ENCODE measurements at places on chromosomes 16 and 17.

DNA sequence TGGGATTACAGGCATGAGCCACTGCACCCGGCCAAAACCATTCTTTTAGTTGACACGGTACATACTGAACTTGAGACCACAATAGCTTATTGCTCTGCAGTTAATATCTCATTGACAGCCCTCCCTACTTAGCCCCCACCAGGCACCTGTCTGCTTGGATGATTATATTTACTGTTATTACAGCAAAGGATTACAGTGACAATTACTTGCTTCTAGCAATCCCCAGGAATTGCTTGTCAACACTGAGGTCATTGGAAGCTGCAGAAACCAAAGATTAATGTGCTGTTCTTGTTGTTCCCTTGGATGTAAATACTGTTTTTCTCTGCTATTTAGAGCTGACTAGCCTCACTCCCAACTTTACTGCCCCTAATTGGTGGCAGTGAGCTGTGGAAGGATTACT is 211.2 kb downstream of the LGALS9B start:
- no peak for DNase-seq

- DNase-seq = no peak
Observed at GRCh38 chr17:14452856-14453255, 152.0 kb downstream of the HS3ST3B1 start.

- no peak for DNase-seq
Observed at GRCh38 chr16:19415918-19416317, 1.8 kb upstream of the TMC5 start.

DNA sequence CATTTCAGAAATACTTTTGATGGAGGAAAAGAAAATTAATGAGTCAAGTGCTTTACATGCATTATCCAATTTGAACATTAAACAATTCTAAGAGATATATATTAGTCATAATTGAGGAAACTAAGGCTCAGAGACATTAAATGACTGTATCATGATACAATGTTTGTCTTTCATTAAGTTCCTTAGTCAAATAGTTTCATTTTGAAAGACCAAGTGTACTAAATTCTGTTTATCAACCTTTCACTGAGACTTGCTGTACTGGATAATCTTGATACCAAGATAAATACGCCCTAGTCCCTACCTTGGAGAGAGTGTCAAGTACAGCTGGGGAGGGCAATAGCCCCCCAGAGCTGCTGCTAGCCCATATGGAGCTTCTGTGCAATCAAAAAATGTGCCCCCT is 24.2 kb downstream of the TOM1L2 start:
- no peak for DNase-seq

DNA sequence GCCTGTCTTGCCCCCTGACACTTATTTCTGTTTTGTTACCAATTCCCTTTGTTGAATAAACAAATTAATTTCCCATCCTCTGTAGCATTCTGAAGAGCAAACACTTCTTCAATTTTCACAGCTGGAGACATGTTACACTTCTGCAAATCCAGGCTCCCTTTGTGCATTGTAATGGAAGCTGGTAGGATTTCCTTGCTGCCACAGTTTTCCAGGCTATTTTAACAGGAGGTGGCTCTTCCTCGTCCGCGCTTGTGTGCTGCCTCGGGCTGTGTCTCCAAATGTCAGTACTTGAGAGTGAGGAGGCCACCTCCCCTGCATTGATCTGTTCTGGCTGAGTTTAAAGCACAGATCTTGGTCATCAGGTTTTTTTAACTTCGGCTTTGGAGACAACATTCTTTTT is 40.0 kb downstream of the SOST start:
- no peak for DNase-seq

DNA sequence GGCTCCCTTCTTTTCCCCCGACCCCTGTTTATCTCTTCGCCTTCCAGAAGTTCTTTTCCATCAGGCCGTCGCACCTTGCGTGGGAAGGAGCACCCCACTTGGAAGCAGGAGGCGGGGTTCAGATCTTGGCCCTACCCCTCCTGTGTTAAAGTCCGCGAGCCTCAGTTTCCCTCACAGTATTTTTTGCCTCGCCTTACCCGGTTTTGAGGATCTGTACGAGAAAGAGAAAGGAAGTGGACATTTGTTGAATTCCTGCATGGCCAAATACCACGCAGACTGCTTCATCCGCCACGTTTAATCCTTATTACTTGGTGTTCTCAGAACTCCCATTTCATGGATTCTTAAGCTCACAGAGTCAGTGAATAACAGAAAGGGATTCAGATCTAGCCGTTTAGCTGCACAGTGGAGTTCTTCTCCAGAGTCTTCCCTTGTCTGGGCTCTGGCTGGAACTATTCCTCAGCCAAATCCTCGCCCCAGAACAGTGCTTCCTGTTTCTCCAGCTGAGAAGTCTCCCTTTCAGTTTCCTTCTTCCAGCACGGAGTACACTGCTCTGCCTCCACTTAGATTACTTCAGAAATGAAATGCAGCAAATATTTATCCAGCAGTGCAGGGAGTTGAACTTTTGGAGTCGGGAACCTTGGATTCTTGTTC is 590 bp downstream of the TMEM219 start:
- no peak for DNase-seq

GRCh38 chr17:7204336-7204735 is 15.3 kb downstream of the DLG4 start:
- no peak for DNase-seq

DNA sequence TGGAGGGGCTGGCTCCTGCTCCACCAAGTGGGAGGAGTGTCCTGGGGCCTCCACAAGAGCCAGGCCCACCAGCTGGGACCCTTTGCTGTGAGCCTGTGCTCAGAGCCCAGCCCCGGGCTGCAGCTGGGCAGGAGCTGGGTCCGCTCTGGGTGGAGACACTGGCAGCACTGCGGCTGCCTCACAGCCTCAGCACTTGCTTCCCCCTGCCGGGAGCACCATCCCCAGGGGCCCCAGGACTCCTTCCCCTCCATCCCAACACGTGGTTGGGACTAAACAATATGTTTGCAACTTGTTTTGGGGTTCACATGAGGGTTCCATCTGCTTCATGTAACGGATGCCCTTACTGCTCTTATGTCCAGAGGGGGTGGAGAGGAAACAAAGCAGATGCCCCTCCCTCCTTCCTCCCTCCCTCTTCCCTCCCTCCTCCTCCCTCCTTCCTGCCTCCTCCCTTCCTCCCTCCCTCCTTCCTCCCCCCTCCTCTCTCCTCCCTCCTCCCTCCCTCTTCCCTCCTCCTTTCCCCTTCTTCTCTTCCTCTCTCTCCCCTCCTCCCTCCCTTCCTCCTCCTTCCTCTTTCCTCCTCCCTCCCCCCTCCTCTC is 16.3 kb upstream of the CBFA2T3 start:
- no peak for DNase-seq

DNA sequence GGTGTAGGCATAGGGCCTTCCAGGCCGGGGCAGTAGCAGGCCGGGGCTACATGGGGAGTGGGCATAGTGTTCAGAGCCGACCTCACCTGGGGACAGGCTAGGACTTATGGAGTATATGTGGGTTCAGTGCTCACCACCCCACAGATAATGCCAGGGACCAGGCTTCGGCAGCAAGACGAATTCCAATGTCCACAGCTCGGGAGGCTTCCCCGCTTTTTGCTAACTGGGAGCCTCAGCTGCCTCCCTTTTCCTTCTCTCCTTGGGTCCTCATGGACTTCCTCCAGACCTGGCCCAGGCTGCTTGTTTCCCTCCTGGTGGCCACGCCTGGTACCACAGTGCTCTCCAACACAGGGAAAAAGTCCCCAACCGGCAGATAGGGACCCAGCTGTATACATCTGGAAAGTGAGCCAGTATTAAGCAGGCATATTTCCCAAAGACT is 20.1 kb upstream of the SLC46A1 start:
- DNase-seq = no peak

DNA sequence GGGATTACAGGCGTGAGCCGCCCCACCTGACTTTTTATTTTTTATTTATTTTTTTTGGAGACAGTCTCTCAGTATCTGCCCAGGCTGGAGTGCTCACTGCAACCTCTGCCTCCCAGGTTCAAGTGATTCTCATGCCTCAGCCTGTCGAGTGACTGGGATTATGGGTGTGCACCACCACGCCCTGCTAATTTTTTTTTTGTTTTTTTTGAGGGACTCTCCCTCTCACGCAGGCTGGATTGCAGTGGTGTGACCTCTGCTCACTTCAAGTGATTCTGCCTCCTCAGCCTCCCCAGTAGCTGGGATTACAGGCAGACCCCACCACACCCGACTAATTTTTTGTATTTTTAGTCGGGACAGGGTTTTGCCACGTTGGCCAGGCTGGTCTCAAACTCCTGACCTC is 7.7 kb downstream of the ZNF207 start:
- DNase-seq = no peak

DNA sequence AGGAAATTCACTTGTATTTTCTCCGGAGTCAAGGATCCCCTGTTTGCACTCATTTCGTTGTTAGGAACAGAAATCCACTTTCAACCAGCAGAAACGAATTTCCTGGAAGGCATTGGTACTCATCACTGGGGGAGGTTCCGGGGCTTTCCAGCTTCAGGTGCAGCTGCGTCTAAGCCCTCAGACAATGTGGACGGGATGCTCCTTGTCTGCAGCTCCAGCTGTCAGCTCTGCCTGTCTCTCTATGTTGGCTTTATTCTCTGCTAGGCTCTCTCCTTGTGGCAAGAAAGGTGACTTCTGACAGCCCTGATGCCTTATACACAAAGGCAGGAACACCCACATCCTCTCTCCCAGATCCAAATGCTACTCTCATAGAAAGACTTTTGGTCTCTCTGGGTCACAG is 183.9 kb upstream of the HSBP1 start:
- no peak for DNase-seq

- DNase-seq = no peak
Observed at GRCh38 chr17:9203771-9204425, 182.6 kb downstream of the NTN1 start.

- no peak for DNase-seq
Observed at GRCh38 chr17:39759204-39759603, 21.5 kb downstream of the GRB7 start.

DNA sequence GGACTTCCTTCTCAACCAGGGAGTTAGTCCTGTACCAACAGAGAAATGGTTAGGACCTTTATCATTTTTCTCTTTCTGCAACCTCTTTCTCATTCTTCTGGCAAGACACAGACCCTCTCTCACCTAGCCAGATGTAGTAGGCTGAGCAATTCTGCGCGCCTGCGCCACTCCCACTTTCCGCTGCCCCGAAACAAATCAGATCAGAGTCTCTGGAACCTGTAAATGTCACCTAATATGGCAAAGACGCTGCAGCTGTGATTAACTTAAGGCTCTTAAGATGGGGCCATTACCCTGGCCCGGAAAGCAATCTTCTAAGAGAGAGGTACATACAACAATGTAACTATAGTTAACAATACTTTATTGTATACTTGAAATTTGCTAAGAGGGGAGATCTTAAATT is 94.3 kb upstream of the ASIC2 start:
- DNase-seq = no peak

DNA sequence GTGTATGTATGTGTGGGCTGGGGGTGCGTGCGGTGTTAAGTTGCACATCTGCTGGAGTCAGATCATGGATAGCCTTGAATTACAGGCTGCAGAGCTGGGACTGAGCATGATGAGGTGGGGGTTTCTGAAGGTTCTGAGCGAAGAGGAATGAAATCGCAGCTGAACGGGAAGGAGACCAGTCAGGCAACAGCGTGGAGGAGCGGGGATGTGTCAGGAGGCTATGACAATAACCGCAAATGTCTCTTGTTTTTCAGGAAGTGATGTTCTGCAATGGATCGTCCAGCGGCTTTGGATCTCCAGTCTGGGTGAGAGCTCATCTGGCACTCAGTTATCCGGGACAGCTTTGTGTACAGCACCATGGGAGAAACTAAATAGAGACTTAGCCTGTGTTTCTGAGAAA is 20.9 kb downstream of the RGS9 start:
- no peak for DNase-seq

GRCh38 chr17:57935833-57936807 is 19.1 kb downstream of the CUEDC1 start:
- DNase-seq = peak; percentile 42

DNA sequence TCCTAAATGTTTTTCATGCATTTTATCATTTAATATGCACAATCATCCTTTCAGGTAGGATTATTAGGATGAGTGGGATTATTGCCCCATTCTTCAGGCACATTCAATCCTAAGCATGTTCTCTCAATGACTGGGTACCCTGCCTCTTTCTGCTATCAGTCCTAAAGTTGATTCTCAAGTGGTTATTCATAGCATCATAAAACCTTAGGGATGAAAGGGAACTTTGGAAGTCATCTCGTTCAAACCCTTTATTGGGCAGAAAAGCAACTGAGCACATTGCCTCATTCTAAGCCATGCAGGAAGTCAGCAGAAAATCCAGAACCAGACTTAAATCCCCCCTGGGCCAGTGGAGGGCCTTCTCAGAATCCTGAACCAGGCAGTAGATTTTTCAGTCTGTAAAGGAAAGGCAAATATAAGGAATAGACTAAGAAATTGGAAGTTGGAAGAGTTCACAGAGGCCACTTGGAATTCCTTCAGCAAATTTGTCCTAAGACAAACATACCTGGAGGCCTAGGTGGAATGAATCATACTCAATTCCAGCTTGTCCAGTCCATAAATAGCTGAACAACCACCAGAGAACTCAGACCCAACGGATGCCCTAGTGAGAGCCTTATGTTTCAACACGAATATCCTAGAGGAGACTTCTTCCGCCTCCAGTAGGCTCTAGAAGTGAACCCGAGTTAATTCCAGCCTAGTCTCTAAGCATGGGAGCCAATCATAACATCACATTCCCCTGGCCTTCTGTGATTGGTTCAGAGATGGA is 62.7 kb downstream of the IRX6 start:
- DNase-seq = no peak

- no peak for DNase-seq
Observed at GRCh38 chr17:48250949-48251348, 143.4 kb downstream of the SNX11 start.

DNA sequence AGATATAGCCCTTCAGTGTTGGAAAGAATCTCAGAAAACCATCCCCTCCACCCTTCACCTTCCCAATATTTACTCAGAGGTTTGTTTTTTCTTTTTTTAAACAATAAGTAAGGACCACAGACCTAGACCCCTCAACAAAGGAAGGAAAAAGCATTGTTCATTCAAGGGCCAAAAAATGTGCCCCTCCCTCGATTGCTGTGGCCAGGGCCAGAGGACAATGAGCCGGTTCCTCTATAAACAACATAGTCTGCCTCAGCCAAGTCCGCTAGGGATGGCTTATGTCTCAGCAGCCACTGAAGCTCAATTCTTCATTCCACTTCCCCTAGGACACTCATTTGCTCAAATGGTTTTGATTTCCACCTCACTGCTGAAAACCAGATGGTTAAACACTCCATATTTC is 24.0 kb downstream of the TRIM16 start:
- DNase-seq = no peak

DNA sequence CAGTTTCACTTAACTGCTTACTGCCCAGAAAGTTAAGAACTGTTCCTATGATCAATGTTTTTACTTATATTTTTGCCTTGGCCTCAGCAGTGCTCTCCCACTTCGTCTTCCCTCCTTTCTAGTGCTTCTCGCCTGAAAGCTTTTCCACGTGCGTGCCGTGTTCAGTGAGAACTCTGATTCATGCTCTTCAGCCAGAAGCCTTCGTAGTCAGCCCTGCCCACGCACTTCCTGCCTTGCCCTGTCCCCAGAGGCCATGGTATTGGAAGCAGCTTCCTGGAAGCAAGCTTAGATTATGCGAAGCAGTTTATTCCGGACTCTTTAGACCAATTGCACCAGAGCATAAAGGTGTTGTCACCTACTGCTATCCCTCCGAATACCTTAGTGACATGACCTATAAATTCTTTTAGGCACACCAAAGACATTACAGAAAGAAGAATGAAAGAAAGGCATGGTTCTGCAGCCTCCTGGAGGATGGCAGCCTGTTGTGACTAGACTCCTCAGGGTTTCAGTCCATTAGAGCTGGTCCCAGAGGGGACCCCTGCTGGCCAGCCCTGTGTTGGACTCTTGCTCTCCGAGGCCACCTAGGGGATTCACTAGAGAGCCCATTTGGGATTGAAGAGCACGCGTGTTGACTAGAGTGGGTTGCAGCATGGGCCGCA is 105.2 kb downstream of the RPTOR start:
- DNase-seq = peak; percentile 54
